ENCODE measurements at places on chromosomes 12 and 14. TPM values are rescaled to one million over a fixed set of nuclear protein-coding genes. Genes with fewer than 3 reads are reported as not detected.

The TESPA1 gene
- 2.7 TPM for total RNA-seq

The RBM25 gene
- 56.5 TPM for total RNA-seq

The KRT79 gene
- 8.9 TPM for total RNA-seq

The ZCRB1 gene
- total RNA-seq: 41.6 TPM

The CIDEB gene
- 13.8 TPM for total RNA-seq

The RFX4 gene
- total RNA-seq: not detected

- H3K4me1 ChIP-seq: no peaks in the 10 kb centered on the region
- no peaks in the 10 kb centered on the region for H3K27me3 ChIP-seq
- no peaks in the 10 kb centered on the region for H3K36me3 ChIP-seq
- H3K4me3 ChIP-seq: no peak overlapping the region
Observed at GRCh38 chr12:91413581-91414546, 231.2 kb upstream of the DCN start.

GRCh38 chr14:74459289-74459946, 33.4 kb upstream of the SYNDIG1L start:
- no peak overlapping the region for H3K27ac ChIP-seq
- DNase-seq: no peak
- no peaks in the 10 kb centered on the region for H3K36me3 ChIP-seq
- no peaks in the 10 kb centered on the region for H3K4me1 ChIP-seq

DNA sequence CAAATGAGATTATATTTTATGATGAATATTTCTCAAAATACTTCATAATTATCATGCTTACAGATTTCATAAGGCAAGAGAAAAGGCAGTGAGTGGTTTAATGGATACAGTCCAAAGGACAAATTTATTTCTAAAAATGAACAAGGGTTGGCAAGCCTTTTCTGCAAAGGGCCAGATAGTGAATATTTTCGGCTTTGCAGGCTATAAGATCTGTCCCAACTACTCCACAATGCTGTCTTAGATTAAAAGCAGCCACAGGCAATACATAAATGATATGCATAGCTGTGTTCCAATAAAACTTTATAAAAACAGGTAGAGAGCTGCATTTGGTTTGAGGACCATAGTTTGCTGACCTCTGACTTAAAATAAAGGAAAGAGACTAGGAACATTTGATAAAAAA, 42.9 kb upstream of the STK38L start:
- H3K27ac ChIP-seq: no peak overlapping the region
- H3K4me1 ChIP-seq: no peaks in the 10 kb centered on the region
- H3K4me3 ChIP-seq: no peak overlapping the region
- no peak for DNase-seq

- no peak overlapping the region for H3K27ac ChIP-seq
- no peaks in the 10 kb centered on the region for H3K27me3 ChIP-seq
- DNase-seq: no peak
Observed at GRCh38 chr12:100225491-100225890, 24.9 kb downstream of the ACTR6 start.

DNA sequence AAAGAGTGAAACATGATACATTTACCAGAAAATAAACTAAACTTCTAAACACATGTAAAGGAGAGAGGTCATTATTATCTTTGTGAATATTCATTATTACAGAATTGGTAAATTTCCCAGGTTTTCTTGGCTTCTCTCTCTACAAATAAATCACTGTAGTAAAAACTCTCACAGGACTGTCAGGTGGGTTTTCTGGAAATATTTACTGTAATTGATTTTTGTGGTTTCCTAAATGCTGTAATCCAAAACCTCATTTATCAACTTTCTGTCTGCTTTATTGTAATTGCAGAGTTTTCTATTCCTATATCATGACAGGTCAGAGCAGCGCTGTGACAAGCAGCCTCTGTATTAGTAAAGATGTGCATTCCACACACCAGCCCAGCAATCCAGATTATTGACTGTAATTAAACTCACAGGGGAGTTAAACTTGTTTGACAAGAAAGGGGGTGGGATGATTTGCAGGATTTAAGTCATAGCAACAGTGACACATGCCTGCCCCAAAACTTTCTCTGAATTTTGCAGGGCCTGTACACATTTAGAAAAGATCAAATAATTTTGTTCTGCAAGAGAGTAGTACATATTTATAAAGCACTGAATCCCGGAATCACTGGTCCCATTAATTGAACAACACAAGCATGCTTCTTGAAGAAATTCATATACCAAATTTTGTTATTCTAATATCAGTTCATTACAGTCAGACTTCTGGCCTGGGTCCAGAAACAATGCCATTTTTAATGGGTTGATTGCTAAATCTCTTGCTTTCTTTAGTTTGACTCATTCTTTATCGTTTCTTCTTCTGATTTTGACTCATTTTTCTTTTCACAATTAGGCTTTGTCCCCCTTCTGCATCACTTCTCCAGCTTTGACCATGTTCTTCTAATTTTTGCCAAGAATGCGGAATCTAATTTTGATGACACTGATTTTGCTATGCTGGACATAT, 42.2 kb downstream of the PTPRO start:
- no peaks in the 10 kb centered on the region for H3K36me3 ChIP-seq
- H3K27me3 ChIP-seq: no peaks in the 10 kb centered on the region
- no peak overlapping the region for H3K4me3 ChIP-seq
- no peaks in the 10 kb centered on the region for H3K4me1 ChIP-seq

GRCh38 chr14:38309522-38310277, 53.8 kb upstream of the CLEC14A start:
- no peaks in the 10 kb centered on the region for H3K27me3 ChIP-seq
- H3K36me3 ChIP-seq: no peaks in the 10 kb centered on the region
- H3K4me3 ChIP-seq: no peak overlapping the region
- no peak for DNase-seq
- H3K27ac ChIP-seq: no peak overlapping the region

DNA sequence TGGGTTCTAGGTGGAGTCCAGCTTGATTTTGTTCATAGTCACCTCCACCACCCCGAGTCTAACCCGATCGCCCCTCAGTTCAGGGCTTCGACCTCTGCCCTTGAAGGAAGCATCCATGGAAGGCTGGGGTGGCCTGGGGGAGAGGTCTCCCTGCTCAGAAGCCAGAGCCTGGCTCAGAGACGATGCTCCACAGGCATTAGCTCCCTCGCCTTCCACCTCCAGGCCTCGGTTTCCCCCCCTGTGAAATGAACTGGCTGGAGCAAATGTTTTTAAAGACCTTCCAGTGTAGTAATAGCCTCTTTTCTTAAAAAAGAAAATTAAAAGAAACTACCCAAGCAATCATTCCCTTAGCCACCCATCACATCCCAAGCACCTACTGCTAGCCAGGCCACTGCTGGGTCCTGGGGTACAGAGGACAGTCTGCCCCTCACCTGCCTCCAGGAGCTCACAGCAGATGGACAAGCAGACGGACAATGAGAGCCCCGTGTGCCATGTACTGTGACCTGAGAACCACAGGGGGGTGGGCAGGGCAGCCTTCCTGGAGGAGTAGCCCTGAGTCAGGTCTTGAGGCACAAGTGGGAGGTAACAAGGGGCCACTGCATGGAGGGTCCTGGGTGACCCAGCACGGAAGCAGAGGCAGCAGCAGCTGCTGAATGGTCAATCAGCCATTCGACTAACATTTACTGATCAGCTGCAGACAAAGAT, 42.3 kb upstream of the EML1 start:
- no peaks in the 10 kb centered on the region for H3K36me3 ChIP-seq
- H3K4me3 ChIP-seq: no peak overlapping the region
- peaks cover 48% of the 10 kb centered on the region for H3K4me1 ChIP-seq

DNA sequence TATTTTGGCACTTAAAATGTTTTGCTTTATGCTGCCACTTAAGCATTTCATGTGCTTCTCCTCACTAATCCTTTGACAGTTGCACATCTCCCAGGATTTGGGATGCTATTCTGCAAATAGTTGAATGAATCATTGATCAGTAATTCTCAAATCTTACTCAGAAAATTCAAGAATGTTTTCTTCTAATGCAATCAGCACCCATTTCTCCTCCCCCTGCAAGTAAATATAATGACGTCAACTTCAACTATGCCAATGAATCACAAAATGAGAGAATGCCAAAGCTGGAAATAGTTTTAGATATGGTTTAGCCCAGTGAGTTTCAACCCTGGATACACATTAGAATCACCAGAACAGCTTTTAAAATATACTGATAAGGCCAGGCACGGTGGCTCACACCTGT, 2.1 kb upstream of the BLOC1S1 start:
- H3K36me3 ChIP-seq: no peaks in the 10 kb centered on the region
- H3K27me3 ChIP-seq: no peaks in the 10 kb centered on the region
- no peak for DNase-seq
- H3K4me3 ChIP-seq: no peak overlapping the region
- peaks cover 43% of the 10 kb centered on the region for H3K4me1 ChIP-seq
- H3K27ac ChIP-seq: no peak overlapping the region

- peak; percentile 76 for DNase-seq
- H3K27ac ChIP-seq: peak overlapping the region; percentile 65
- H3K4me1 ChIP-seq: peaks cover 14% of the 10 kb centered on the region
- no peaks in the 10 kb centered on the region for H3K27me3 ChIP-seq
- peaks cover 52% of the 10 kb centered on the region for H3K36me3 ChIP-seq
- H3K4me3 ChIP-seq: no peak overlapping the region
Observed at GRCh38 chr14:75476274-75476995, 45.8 kb upstream of the BATF start.

DNA sequence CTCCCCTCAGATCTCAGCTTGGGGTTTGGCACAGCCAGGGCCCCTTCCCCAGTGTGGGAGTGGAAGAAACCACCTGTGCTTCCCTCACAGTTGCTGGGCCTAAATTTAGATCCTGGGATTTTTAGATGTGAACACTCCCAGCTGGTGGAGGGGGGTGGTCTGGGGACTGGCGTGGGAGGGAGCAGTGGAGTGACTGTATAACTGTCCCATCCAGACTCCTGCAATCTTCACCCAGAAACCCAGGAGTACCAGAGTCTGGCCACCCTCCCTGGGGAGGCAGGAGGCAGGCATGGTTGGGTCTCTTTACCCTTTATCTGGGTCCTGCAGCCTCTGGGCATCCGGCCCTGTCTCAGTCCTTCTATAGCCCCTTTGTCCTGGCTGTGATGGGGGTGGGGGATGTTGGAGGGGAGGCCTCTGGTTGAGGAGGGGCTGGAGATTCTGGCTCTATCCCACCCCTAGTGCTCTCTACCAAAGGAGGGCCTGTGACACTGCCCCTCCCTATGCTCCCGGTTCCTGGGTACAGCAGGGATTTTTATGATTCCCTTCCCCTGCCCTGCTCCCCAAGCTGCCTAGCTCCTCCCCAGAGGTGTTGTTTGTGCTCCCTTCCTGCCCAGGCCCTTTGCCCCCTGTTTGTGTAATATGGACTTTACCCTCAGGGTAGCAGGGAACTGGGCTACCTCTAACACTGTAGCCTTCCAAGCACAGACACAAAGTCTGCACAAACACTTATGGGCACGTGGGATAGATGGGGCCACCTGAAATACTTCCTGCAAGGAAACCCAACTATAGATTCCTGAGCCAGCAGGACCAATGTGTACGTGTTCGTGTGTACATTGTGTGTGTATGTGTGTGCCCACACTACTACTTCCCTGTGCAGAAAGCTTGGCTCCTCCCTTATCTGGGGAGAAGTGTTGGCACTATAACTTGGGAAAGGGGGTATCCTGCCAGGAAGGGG, 1.7 kb downstream of the ERBB3 start:
- H3K4me1 ChIP-seq: peaks cover 14% of the 10 kb centered on the region
- H3K36me3 ChIP-seq: no peaks in the 10 kb centered on the region
- no peak for DNase-seq
- peak overlapping the region; percentile 94 for H3K27ac ChIP-seq

GRCh38 chr12:51254536-51254935, 15.7 kb downstream of the SMAGP start:
- DNase-seq: no peak
- no peaks in the 10 kb centered on the region for H3K4me1 ChIP-seq
- no peaks in the 10 kb centered on the region for H3K36me3 ChIP-seq
- no peak overlapping the region for H3K4me3 ChIP-seq
- H3K27ac ChIP-seq: no peak overlapping the region

- DNase-seq: no peak
- peaks cover 8% of the 10 kb centered on the region for H3K4me1 ChIP-seq
- H3K4me3 ChIP-seq: no peak overlapping the region
- H3K27me3 ChIP-seq: no peaks in the 10 kb centered on the region
- peaks cover 64% of the 10 kb centered on the region for H3K36me3 ChIP-seq
Observed at GRCh38 chr14:22602862-22603261, 4.8 kb downstream of the ABHD4 start.

DNA sequence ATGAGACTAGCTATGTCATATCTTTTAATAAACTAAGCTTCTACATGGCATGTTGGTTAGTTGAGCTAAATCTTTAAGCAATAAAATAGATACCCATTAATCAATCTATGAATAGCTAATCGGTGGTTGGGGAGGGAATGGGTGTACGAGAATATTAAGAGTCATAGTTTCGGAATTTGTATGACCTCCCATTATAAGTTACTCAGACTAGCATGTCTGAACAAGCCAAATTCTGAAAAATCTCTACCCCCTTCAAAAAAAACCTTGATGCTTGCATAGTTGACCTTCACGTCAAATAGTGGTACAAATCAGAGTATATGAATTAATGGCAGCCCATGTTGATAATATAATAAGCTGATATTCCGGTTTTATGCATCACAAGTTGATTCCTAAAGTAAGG, 60.0 kb downstream of the PLEKHG7 start:
- no peak overlapping the region for H3K4me3 ChIP-seq
- DNase-seq: no peak
- no peaks in the 10 kb centered on the region for H3K4me1 ChIP-seq
- no peaks in the 10 kb centered on the region for H3K27me3 ChIP-seq

DNA sequence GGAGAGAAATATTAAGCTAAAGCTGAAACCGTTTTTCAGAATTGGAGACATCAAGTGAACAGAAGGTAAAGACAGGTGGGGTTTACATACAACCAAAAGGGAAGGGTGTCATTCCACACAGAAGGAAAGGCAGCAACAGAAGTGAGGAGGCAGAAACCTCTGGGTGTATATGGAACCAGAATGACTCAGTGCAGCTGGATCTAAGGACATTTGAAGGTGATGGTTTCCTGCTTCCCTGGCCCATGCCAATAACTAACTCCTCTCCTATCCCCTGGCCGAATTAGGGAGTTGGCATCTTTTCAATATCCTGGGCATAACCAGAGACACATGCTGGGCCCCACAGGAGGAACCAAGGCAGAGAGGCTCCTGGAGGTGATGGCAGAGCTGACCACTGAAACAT, 8.4 kb downstream of the NCKAP5L start:
- DNase-seq: no peak
- no peaks in the 10 kb centered on the region for H3K27me3 ChIP-seq
- H3K27ac ChIP-seq: no peak overlapping the region
- H3K4me1 ChIP-seq: peaks cover 29% of the 10 kb centered on the region

DNA sequence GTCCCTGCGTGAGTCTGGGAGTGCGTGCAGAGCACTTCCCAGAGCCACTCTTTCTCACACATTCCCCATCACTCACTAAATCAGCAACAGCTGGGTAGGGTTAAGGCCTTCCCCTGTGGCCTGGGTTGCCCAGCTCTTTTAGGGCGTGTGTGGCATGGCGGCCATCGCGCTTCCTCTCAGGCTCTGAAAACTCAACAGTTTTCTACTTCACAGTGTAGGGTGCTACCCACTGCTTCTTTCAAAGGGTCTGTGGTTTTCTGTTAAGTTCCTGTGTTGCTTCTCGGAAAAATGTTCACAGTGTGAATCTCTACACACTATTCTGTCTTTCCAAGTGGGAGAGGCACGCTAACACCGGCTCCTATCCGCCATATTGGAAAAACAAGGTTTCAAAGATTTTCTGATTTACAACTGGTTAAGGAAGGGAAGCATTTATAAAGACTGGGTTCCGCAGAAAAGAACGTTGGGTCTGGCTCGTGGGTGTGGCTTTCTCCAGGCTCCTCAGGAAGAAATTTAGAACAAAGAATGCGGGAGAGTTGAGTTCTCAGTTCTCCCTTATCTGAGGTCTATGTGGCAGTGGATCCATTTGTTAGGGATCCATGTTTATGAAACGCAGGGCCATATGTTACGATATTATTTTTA, 34.9 kb upstream of the AEBP2 start:
- no peak for DNase-seq
- H3K27ac ChIP-seq: no peak overlapping the region
- H3K4me1 ChIP-seq: no peaks in the 10 kb centered on the region
- H3K4me3 ChIP-seq: no peak overlapping the region
- no peaks in the 10 kb centered on the region for H3K27me3 ChIP-seq
